ENCODE measurements at places on chromosomes 3 and 15. TPM values are rescaled to one million over a fixed set of nuclear protein-coding genes. Genes with fewer than 3 reads are reported as not detected.

- DNase-seq = no peak
Observed at GRCh38 chr3:46168583-46169345, 39.3 kb downstream of the CCR1 start.

MYNN gene
- polyA plus RNA-seq = 4.0 TPM

DNA sequence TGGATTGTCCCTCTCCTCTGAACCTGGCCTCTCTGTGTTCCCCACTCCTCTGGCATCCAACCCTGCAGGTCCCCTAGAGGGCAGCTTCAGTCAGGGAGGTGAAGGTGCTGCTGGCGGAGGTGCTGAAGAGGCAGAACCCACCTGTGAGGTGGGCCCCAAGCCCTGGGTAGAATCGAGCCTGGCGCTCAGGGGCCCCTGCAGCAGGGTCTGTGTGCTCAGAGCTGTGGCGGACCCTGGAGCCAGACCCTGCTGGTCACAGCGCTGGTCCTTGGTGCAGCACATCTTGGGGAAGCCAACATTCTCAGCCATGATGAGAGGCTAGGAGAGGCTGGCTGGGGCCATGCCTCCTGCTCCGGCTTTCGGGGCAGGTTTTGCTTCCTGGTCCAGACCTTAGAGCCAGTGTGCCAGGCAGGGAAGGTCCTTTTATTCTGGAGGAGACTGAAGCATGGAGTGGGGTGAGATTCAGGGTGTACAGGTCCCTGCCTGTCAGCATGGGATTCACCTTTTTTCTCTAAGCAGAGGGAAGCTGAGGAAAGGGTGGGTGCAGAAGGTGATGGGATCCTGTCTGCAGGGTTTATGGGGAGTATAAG, 54.7 kb upstream of the TAMM41 start:
- no peak for DNase-seq

DNA sequence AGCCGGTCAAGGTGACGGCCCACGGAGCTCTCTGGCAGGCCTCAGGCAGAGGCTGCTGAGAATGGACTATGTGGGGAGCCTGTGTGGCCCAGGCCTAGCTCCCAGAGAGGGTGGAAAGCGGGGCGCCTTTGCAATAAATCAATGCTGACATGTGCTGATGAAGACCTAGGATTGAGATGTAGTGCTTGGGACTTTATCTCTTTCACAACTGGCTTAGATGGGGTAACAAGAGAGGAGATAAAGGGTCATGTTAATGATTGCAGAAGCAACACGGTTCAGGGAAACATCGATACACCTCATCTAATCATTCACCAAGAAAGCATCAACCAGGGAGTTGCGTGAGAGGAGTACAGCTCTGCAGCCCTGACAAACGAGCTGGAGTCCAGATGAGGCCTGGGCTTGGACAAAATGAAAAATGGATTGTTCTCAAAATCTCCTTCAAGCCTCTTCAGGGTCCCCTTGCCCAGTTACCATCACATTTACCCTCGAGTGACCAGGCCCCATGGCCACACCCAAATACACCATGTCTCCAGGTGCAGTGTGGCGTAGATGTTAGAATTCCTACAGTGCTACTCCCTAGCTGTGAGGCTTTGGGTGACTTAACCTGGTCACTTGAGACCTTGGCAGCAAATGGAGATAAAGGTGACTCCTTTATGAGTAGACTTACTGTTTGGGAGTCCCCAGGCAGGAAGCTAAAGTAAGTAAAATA, 146.4 kb upstream of the LIPC start:
- no peak for DNase-seq

- no peak for DNase-seq
Observed at GRCh38 chr3:63706321-63707085, 54.0 kb downstream of the SNTN start.

DNA sequence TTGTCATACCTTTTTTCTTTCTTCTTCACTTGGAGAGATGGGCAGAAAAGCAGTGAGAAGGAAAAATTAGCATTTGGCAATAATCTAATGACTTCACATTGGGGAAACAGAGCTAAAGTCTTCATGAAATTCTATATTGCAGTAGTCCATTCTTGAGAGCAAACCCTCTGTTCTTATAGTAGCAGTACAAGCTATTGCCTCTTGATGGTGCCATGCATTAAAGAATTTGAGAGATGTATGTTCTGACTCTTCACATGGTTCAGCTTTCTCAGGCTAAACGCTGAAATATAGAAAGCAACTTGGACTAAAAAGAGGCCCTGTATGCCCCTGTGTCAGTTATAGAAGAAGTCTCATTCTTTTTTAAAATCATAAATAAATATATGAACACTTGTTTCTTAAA, 36.0 kb downstream of the PHLDB2 start:
- no peak for DNase-seq

DNA sequence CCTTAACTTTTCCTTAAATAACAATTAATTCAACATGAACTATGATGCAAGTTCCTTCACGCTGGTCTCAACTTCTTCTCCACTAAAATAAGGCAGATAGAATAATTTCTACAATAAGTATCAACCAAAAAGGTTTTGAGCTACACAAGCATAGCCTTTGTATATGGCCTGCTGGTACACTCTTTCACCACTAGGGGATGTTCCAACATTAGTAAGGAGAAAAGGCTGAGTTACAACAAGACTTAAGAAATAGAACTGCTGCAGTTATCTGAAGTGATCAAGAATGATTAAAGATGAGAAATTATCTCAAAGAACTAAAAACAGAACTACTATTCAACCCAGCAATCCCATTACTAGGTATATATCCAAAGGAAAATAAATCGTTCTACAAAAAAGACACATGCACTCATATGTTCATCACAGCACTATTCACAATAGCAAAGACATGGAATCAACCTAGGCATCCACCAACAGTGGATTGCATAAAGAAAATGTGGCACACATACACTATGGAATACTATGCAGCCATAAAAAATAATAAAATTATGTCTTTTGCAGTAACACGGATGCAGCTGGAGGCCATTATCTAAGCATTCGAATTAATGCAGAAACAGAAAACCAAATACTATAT, 14.4 kb downstream of the ATP13A3 start:
- DNase-seq = no peak

CYP8B1 gene
- polyA plus RNA-seq = not detected

- DNase-seq = no peak
Observed at GRCh38 chr3:76673171-76673570, 366.7 kb upstream of the ROBO2 start.

DNA sequence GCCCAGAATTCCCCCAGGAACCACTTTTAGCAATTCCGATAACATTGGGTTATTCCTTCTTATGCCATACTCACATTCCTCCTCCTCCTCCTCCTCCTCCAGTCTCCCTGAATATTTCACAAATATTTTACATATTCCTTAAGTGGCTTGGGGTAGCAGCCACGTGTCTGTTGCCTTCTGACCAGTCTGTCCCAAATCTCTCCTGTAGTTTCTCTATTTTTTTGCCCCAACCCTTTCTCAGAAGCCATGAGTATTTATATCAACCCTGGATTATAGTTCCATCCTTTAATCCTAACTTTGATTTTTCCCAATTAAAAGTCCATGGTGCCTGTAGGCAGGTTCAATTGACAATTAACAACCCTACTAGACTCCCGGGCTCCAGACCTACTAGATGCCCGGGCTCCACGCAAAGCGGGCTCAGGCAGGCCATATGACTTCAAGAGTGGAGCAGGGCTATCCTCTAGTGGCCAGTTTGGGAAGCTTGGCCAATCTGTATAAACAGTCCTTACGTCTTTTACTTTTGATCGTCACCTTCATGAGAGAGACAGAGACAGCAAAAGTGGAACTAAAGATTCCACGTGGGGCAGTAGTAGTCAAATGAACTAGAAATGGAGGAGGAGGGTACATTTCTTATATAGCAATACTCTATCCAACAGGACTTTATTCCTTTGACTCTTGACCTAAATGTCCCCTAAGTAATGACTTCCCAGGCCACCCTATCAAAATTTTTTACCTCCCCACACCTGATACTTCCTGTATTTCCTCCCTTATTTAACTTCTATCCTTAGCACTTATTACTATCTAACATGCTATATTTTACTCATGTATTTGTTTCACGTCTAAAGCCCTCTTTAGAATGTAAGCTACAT, 69.7 kb downstream of the USF3 start:
- no peak for DNase-seq

PLSCR2 gene
- 0.30 TPM for polyA plus RNA-seq

- DNase-seq = no peak
Observed at GRCh38 chr3:191221638-191222037, 22.6 kb downstream of the OSTN start.

GRCh38 chr3:12869035-12869621, 27.8 kb upstream of the RPL32 start:
- peak; percentile 70 for DNase-seq

DNA sequence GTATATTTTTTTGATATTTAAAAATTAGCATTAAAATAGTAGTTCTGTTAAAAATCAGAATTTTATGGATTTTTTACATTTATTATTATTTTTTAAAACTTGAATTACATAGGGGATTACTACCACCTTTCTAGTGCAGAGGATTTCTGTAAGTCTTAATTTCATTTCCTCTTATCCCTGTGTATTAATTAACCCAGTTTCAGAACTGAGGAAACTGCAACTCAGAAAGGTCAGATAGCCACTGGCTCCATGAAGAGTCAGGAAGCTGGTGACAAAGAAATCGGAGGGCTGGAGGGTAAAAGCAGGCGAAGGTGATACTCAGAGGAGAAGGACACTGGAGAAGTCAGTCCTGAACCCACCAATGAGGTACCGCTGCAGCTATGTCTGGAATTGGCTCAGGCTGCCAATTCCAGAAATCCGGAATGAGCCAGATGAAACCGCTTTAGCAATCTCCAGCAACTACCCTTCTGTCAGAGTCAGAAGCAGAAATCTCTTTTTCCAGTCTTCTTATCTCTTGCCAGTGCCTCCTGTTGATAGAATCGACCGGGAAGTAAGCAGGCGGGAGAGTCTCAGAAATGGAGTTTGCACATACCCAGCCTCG, 308.5 kb downstream of the SV2B start:
- peak; percentile 26 for DNase-seq

B3GNT5 gene
- polyA plus RNA-seq = 3.0 TPM

PLA2G4E gene
- polyA plus RNA-seq = 0.05 TPM

- DNase-seq = no peak
Observed at GRCh38 chr3:35426366-35426958, 212.9 kb upstream of the ARPP21 start.

GRCh38 chr15:83837945-83838571, 184.1 kb downstream of the ADAMTSL3 start:
- DNase-seq = peak; percentile 65

NLGN1 gene
- 0.49 TPM for polyA plus RNA-seq

SEMA5B gene
- polyA plus RNA-seq = 3.5 TPM

SERINC4 gene
- polyA plus RNA-seq = 0.47 TPM

ANKRD34C gene
- 0.47 TPM for polyA plus RNA-seq

DNA sequence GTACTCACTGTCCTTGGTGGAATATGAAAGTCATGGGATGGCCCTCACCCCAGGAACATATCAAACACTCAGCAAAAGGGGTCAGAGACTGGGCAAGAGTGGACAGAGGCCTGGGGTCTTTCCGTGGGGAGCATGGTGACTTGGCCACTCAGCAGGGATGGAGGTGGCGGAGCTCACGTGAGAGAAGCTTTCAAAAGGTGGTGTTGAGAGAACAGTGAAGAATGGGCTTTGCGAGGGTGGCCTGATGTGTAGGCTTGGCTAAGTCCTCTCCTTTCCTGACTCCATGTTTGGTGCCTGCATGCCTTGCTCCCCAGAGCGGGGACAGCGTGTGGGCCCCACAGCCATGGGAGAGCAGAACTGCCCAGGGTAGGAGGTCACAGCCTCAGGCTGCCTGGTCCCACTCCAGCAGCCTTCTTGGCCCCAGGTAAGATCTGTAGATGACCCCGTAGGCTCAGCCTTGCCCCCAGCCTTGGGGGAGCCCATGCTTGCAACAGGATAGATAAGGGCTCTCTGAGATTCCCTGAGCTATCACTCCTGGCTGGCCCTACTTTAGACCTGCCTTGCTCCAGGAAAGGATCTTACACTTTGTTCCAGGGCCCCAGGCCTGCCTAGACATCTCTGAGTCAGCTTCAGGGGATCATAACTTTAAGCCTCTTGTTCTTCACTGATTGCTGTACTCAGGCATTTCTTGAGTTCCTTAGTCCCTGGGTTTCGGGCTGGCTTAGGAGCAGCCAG, 17.0 kb downstream of the RPLP1 start:
- no peak for DNase-seq

- DNase-seq = no peak
Observed at GRCh38 chr3:14133876-14134275, 9.0 kb downstream of the TMEM43 start.

DNA sequence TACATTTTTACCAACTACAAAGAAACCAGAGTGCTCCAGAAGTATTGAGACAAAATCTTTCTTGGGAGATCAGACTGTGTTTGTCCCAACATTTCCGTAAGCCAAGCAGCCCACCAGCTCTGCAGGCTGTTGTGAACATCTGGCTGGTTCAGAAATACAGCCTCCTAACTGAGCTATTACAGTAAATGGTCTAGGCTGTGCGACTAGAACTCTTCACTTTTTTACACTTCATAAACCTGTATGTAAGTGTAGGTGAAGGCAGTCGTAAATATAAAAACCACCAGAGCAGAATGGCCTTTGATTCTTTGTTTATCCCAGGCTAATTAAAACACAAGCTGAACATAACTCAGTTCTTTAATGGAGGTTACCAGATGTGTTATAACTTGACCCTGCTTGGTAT, 235.3 kb downstream of the ARRDC4 start:
- DNase-seq = no peak

- no peak for DNase-seq
Observed at GRCh38 chr3:59249004-59249403, 199.2 kb upstream of the CFAP20DC start.

CTDSPL gene
- 8.4 TPM for polyA plus RNA-seq

- no peak for DNase-seq
Observed at GRCh38 chr3:154112146-154112852, 8.9 kb upstream of the ARHGEF26 start.

DNA sequence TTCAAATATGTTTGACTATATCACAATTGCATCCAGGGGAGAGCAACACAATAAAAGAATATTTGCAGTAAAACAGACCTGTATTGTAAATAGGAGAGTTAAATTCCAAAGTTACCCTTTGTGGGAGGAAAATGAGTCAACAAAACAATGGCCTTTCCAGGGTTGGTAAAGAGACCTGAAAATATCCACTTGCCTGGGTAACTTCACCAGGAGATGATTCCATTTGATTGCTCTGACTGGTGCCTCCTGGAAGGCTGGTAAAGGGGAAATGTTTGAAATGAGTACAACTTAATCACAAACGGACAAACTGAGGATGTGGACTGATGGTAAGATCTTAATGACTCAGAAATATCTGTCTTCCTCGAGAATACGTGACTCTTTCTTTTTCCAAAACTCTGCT, 43.6 kb upstream of the SRGAP3 start:
- DNase-seq = no peak

DNA sequence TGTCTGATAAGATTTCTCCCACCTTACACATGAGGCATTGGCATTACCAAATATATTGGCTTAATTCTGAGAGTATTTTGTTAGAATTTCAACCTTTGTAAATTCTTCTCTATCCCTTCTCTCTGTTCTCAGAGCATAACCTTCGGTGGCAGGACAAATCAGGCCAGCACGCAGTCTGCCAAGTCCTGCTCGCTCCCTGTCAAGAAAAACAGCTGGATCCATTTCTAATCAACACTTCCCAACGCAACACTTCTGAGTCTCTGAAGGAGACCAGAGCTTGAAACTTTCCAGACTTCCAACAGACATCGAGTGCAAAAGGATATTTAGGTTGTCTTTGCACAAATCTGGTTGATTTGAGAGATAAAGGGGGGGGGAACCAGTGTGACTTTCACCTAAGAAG, 125.7 kb downstream of the SV2B start:
- no peak for DNase-seq

Data from pancreas (tissue), 10 donors.